Left lobe of liver (tissue), 2 donors: ENCODE measurements at places on chromosomes 4 and X. TPM values are rescaled to one million over a fixed set of nuclear protein-coding genes. Genes with fewer than 3 reads are reported as not detected.

PDCL2 gene
- total RNA-seq, result not detected

IL21 gene
- total RNA-seq, result not detected

PCDH18 gene
- total RNA-seq, result 1.3 TPM

AMTN gene
- not detected for total RNA-seq

LRP2BP gene
- total RNA-seq, result 0.23 TPM

TDO2 gene
- 520 TPM for total RNA-seq

POF1B gene
- total RNA-seq, result 0.28 TPM

JAKMIP1 gene
- total RNA-seq, result not detected

ADRA2C gene
- total RNA-seq, result 0.28 TPM

DNA sequence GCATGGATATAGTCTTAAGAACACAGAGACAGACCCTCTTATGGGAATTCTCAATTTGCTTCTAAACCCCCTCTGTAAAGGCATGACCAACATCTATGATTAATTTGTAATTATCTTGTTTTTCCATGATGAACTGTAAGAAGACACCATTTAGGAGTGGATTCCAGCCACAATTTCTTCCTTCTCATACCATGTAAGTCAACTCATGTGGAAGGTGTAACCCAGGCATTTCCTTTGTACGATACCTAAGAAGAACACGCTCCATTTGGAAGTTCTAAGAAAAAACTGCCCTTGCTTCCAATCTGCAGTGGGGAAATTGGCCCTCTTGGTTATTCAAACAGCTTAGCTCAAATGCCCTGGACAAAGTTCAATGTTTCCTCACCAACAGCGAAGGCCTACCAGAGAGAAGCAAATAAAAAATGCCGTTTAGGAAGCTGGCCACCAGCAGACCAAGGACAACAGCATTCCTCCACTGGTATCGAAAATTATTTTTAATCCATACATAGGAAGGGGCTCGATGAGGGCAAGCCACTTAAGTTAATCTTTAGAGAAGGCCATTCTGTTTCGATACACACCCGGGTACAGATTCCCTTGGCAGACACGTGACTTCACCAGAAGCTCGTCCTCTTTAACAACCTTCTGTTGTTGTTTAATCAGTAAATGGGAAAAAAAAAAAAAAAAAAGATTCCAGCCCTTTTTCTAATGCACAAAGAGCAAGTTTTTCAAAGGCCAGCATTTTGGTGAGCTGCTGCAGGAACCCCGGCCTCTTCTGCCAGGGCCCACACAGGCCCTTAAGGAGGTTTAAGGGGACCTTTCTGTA is 2.6 kb downstream of the DHRSX start:
- peak; percentile 81 for DNase-seq

DNA sequence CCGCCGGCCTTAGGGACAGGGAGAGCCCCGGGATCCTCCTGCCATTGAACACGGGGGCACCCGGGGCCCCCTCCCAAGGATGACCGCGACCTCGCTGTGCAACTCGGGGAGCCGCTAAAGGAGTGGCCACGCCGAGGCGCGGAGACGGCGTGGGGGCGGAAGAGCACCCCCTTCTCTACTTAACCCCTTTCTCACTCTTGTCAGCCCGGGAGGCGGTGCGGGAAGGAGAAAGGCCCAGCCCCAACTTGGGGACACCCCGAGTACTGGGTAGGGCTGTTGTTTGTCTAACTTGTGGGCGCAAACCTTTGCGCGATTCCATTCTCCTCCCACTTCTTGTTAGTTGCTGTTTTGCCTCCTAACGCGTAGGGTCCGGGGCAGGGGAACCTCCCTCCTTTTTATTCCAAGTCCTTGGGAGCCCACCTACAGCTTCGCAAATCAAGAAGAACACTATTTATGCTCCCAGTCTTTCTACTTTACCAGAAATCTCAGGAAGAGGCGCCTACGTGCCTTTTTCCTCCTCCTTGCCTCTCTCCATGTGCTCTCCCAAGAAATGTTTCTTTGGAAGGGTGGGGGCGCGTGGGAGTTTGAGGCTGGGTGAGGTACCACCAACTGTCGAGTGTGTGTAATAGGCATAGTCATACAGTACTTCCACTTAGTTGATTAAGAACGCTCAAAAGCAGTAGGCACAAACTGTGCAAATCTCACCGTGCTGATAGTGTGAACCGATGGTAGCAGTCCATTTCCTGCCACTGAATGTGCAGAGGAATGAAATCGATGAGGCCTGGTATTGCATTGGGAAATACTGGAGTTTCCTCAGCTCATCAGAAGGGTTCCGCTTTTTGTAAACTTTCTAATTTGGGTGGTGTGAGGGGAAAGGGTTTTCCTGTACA is 813 bp downstream of the DIAPH2 start:
- DNase-seq, result peak; percentile 45

- DNase-seq, result no peak
These were observed 212.7 kb downstream of the SH3BGRL start for GRCh38 chrX:81414630-81415029.

DNA sequence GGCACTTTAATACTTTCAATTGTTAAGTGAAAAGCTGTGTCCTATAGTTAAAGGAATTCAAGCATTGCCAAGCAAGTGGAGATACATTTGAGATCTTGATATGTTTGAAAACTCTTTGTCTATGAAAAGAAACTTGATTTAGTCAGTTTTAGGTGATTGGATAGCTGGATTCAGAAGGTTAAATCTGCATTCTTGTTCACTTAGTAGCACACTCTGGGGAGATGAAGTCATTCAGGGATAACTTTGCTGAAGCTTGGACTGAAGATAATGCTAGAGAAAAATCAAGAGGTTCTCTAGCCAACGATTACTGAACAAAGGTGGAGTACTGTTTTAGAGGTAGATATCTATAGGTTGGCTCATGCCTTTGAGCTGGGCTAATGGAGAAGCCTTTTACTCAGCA is 90.6 kb downstream of the DCAF8L2 start:
- DNase-seq, result no peak

DNA sequence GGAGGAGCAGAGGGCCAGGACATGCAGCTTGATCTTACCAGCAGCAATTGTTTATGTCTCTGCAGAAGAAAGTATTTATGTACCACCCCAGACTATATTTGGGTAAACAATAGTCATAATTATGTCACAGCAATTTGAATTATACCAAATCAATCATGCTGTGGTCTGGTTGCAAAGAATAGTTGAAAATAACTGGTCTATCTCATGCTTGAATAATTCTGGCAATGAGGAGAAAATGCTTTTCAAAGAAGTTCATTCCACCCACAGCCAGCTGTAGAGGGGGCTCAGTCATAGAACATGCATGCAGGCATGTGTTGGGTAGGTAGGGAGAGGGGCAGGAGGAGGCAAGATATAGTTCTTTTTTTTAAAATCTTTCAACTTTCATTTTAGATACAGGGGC is 399.2 kb downstream of the IL15 start:
- no peak for DNase-seq

GRCh38 chr4:184420881-184421416 is 53.4 kb downstream of the IRF2 start:
- DNase-seq, result no peak

DNA sequence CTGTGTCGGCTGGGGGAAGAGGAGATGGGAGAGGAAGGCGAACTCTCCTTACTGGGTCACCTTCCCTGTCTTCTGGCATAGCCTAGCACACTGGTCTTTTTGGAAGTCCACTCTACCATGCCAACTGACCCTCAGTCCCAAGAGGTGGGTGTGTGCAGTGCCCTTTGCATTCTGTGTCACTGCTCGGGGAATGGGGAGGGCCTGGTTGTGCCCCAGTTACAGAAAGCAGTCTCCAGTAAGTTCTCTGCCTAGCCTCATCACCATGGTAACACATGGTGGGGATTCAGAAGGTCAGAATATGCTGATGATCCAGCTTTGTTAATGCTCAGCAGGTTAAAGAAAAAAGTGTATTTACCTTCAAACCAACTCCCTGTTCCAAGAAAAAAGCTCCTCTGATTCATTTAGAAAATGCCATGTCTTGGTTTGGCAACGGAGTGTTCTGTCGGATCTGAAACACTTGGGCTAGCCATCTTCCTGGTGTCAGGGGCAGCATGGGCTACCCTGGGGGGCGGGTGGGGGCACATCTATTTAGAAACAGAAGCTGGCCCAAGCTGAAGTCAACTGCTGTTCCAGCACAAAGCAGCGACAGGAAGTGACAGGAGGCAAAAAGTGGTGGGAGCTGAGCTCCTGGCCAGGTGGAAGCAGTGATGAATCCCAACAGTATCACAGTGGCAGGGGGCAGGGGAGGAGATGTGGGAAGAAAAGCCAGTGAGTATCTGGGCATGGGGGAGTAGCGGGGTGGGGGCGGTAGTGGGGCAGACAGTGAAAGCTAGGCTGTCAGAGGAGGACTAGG is 37.0 kb downstream of the NSG1 start:
- no peak for DNase-seq

DNA sequence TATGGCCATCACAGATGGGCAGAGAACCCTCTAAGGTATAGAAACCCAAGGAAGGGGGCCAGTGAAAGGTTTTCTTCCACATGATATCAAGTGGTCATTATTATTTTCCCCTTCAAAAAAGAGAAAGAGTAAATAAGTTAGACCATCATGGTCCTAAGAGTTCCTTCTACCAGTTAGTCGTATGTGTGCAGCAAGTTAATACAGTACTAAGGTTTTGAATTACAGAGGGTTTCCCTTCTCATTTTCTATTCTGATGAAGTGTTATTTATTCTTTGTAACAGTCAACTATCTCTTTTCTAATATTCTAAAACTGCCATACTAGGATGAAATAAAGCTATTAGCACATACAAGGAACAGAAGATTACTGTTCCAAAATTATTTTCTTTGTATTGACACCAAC is 94.4 kb downstream of the TMEM144 start:
- DNase-seq, result no peak

DNA sequence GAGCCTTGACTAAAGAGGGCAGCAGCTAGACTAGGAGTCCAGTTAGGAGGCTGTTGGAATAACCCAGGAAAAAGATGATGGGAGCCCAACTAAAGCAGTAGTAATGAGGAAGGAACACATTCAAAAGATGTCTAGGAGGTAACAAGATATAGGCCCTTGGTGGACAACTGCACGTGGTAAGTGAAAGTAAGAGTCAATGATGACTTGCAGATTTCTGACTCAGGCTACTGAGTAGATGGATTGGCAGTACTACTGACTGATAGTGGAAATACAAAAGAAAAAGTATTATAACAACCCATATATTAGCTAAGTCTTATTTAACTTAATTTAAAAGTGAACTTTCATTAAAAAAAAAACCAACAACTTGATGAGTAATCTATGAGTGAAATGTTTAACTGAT is 74.0 kb downstream of the PAK3 start:
- DNase-seq, result no peak

DNA sequence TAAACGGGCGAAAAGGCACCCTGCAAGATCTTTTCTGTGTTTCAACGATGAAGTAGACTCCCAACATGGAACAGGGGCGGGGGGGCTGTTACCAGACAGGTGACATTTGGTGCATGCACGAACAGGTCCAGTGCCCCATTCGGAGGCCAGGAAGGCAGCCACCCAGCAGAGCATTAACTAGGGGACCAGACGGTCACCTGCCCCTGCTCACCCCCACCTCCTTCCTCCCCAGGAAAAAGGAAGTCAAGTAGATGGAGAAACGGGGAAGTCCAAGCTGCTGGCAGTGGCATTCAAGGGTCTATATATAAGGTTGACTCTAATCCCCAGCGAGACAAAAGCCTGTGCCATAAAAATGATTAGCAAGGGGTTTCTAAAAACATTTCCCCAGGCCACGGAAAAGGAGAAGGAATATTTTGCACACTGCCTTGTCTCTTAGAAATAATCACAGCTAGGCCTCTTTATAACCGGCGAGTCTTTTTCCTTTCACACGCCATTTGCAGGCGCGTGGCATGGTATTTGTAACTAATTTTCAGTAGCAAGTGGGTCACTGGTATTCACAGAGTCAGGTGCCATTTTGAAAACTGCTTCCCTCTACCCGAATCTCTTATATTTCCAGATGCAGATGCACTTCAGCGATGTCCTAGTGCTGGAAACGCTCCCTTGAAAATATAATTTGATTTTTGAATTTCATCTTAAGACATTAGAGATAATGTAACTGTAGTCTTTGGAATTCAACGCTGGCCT is 1.2 kb upstream of the TMSB4X start:
- no peak for DNase-seq

DNA sequence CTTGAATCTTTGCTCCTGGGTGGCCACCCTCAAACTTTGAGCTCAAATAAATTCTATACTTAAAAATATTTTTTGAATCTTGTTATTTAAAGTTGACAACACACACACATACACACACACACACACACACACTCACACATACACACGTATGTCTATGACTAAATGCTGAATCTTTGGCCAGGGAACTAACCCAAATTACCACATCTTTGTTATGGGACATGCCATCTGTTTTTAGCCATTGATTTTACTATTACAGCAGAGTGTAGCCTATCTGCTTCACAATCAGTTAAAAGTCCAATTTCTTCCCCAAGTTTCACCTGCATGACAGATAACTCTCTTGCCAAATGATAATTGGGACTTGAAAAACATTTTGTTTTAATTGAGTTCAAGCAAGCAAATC is 45.0 kb upstream of the USP46 start:
- no peak for DNase-seq

- no peak for DNase-seq
These were observed 30.8 kb upstream of the AFAP1 start for GRCh38 chr4:7970361-7970946.

- DNase-seq, result no peak
These were observed 70.2 kb downstream of the AR start for GRCh38 chrX:67613996-67614395.

- no peak for DNase-seq
These were observed 502.1 kb upstream of the NR3C2 start for GRCh38 chr4:148944136-148944838.

DNA sequence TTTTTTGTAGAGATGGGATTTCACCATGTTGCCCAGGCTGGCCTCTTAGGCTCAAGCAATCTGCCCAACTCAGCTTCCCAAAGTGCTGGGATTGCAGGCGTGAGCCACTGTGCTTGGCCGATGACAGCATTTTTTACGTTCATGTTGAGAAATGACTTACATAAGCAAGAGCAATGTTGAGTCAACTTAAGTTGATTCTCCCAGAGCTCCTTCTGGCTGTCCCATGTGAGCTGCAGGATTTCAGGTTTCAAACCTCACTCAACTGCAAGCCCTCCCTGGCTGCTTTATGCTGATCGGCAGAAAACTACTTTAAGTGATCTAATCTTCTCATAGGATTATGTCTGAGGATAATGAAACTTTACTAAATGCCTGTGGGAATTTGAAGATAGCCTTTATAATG is 86.8 kb downstream of the GC start:
- no peak for DNase-seq

DNA sequence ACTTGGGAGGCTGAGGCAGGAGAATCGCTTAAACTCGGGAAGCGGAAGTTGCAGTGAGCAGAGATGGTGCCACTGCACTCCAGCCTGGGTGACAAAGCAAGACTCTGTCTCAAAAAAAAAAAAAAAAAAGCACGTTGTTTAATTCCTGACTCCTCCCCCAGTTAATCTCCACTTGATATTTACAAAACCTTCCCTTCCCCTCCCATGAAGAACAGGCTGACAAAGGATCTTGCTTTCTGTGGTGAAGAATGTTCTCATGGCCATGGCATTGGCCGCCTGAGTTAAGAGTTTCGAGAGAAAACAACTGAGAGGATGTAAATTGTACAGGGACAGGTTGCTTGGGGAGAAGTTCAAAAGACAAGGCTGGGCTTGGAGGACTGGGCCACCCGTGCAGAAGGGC is 168.2 kb upstream of the BCOR start:
- no peak for DNase-seq

- DNase-seq, result no peak
These were observed 50.2 kb downstream of the RPGR start for GRCh38 chrX:38277136-38277535.

GRCh38 chr4:170051402-170051801 is 25.2 kb upstream of the MFAP3L start:
- no peak for DNase-seq

- DNase-seq, result peak; percentile 11
These were observed 13.2 kb upstream of the CLDN24 start for GRCh38 chr4:183335369-183335940.
